ENCODE measurements at places on chromosomes 4 and X.

GRCh38 chrX:21691512-21692018 is 33.4 kb upstream of the KLHL34 start:
- DNase-seq: no peak

DNA sequence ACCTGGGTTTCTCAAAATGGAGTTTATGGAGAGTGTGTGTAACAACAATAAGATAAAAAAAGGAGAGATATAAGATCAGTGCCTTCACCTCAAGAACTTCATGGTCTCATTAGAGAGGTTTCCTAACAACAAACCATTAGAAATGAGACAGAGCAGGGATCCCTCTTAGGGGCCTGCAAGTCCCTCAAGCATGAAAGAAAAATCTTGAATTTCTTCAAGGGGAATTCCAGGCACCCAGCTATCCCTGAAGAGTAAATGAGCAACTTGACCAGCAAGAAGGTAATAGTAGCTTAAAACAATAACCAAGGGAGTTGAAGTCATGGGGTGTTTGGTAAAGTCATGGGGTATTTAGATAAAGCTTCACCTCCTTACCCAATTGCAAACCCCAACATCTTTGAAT is 49.7 kb upstream of the TLR3 start:
- no peak for DNase-seq

DNA sequence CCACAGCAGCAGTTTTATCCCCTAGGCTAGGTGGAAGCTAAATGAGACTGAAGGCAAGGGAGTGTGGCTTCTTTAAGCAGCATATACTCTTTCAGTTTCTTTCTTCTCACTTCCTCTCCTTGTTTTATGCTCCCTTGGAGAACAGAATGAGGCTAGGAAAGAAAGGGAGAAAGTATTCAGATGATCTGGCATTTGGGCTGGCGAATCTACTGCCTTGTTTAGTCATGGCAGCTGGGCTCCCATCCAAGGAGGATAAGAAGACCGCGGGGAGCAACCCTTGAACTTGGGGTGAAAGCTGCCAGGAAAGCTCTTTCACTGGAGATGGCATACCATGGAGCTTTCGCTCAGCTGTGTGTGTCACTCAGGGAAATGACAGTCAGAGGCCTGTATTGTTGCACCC is 72.1 kb downstream of the ARHGEF38 start:
- no peak for DNase-seq

DNA sequence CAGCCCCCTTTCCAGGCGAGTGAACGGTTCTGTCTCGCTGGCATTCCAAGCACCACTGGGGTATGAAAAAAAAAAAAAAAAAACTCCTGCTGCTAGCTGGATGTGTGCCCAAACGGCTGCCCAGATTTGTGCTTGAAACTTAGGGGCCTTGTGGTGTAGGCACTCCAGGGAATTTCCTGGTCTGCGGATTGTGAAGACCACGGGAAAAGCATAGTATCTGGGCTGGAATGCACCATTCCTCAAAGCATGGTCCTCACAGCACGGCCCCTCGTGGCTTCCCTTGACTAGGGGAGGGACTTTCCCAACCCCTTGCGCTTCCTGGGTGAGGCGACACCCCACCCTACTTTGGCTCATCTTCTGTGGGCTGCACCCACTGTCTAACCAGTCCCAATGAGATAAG is 516.8 kb upstream of the FAM241A start:
- DNase-seq: no peak

DNA sequence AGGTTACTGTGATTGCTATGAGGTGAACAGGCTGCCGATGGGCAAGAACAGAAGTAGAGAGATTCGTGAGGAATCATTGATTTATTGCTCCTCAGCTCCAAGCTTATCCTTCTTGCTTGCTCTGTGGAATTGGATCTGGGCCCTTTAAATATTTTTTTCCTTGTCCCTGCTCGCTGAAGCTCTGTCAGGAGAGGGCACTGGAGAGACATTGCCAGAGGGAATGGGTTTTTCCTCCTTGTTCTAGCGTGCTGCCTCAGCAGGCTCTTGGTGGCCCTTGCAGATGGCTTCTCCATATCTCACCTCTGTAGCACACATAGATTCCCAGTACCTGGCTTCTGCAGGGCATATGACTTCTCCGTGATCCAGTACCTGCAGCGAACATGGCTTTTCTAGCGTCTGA is 67.4 kb downstream of the CNGA2 start:
- no peak for DNase-seq

Measured in Right ventricle myocardium inferior (tissue), 1 donor.